ENCODE measurements at places on chromosomes 6 and 20.

DNA sequence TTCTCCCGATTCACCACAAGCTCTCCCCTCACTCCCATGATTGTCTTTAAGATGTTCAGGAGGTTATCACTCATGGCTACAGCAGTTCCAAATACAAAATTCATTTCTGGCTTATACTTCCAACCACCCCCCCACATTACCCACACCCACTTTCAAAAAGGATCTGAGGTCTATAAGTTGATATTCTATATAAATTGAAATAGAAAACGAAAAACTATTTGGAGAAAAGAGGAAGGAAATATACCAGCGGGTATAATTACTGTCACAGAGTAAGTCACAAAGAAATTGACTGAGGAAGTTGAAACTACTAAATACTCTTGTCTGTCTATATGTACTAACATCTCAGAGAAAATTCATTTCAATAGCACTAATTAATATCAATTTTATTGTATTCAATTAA is 112.7 kb upstream of the TNFAIP3 start:
- DNase-seq: no peak

DNA sequence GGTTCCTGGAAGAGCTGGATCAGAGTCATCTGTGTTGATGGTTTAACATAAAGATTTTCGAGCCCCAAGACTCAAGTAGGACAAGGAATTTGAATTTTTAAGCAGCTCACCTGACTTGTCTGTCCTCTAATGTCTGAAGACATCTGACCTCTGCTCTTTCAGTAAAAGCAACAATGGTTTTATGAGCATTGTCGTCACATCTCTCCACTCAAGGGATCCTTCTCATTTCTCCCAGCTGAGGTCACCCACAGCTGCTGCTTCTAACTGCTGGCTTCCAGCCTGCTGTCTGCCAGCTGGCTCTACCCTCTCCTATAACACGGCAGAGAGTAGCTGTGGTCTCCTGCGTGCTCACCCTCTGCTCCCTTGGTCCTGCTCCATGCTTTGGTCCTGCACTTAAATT is 24.7 kb upstream of the HDAC2 start:
- DNase-seq: no peak

DNA sequence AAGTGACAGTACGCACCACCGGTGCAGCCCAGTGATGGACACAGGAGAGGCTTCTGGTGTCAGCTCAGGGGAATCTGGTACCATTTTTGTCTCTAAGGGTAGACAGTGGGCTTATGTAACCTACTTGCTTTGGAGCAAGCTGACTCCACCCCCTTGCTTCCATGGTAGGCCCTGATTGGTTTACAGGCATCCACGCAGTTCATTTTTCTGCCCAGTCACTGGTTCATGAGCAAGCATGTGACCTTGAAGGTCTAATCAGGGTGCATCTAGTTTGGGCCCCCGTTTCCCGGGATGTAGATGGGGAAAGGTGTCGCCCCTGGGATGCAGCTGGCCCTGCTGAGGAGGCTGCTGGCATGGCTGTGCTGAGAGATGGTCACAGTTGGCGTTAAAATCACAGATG is 244.8 kb upstream of the KCNG1 start:
- no peak for DNase-seq

DNA sequence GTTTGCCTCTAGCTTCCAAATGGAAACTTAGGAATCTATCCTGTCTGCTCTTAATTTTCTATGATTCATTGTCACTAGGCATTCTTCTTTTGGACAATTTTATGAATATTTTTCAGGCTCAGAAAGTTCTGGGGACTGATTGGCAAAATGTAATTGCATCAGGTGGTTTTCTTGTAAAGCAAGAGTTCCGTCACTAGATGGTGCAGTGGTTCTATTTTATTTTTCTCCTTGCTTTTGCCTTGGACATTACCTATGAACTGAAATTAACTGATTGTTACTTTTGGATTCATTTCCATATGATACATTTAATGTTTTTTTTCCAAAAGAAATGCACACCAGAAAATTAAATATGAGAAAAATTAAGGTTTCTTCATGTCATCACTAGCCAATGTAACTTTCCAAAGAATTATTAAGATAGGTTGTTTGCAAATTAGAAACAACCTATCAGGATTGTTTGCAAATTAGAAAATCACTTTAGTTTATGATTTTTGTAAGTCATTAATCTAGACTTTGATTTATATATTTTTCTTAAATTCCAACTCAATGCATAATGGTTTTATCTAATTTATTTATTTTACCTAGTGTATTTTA is 48.0 kb downstream of the TMEM170B start:
- DNase-seq: no peak

GRCh38 chr6:110693296-110693695 is 122.0 kb downstream of the CDK19 start:
- no peak for DNase-seq

GRCh38 chr6:41940759-41941279 is 789 bp downstream of the CCND3 start:
- peak; percentile 77 for DNase-seq

- DNase-seq: no peak
These were observed 234.7 kb upstream of the SULF2 start for GRCh38 chr20:48019940-48020339.

- DNase-seq: no peak
These were observed 16.3 kb downstream of the NOX3 start for GRCh38 chr6:155439376-155439775.

- DNase-seq: no peak
These were observed 29.9 kb downstream of the AAR2 start for GRCh38 chr20:36266189-36266588.

DNA sequence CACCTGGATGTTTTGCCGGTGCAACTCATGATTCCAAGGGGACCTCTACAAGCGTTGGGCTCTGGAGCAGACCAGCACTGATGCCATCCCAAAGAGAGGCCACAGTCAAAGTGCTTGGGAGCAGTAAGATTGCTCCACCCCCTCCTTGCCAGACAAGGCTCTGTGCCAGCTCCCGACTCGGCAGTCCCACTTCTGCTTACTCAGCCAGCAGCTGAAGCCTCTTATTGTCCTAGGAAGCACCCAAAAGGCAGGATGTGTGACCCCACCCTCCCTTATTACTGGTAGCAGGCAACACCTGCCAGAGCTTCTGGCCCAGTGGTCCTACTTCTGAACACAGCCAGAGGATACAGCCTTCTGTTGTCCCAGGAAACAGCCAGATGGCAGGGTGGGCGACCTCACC is 614.2 kb downstream of the TENT5A start:
- DNase-seq: no peak

GRCh38 chr6:108948181-108948661 is 100.0 kb downstream of the ARMC2 start:
- no peak for DNase-seq

DNA sequence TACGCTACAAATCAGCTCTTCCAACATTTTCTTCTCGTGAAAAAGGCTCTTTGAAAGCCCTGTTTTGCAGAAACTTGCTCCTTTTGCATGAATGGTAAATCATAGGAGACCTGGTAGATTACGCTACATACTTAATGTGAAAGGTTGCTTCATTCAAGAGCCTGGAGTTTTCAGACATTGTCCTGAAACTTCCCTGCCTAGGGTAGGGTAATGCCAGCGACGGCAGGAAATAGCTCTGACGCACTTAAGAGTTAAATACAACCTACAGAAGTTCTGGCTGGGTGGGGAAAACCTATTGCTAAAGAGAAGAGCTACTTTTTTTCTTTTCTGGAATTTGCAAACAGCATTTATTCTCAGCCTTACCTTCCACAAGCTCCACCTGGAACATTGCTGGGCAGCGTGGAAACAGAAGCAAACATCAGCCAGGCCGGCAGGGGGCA is 144.5 kb downstream of the LPA start:
- DNase-seq: no peak

DNA sequence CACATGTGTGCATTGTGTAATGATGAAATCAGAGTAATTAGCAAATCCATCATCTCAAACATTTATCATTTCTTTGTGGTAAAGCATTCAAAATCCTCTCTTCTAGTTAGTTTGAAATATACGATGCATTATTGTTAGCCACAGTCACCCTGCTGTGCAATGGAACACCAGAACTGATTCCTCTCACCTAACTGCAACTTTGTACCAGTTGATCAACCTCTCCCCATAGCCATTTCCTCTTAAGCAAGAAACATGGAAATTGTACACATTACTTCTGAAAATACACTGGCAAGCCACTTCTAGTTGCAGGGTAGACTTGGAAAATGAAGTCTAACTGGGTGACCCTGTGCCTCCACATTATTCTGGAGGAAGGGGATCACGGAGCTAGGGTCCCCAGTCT is 58.1 kb upstream of the ESR1 start:
- no peak for DNase-seq

- DNase-seq: no peak
These were observed 21.6 kb downstream of the MGME1 start for GRCh38 chr20:17990278-17990972.

- DNase-seq: no peak
These were observed 82.1 kb downstream of the SLC23A2 start for GRCh38 chr20:4919047-4919704.

- DNase-seq: no peak
These were observed 42.1 kb downstream of the MDN1 start for GRCh38 chr6:89777455-89777854.

- DNase-seq: no peak
These were observed 283.6 kb downstream of the CDKAL1 start for GRCh38 chr6:20817806-20818320.

GRCh38 chr6:37731888-37732287 is 34.2 kb upstream of the MDGA1 start:
- DNase-seq: peak; percentile 36

DNA sequence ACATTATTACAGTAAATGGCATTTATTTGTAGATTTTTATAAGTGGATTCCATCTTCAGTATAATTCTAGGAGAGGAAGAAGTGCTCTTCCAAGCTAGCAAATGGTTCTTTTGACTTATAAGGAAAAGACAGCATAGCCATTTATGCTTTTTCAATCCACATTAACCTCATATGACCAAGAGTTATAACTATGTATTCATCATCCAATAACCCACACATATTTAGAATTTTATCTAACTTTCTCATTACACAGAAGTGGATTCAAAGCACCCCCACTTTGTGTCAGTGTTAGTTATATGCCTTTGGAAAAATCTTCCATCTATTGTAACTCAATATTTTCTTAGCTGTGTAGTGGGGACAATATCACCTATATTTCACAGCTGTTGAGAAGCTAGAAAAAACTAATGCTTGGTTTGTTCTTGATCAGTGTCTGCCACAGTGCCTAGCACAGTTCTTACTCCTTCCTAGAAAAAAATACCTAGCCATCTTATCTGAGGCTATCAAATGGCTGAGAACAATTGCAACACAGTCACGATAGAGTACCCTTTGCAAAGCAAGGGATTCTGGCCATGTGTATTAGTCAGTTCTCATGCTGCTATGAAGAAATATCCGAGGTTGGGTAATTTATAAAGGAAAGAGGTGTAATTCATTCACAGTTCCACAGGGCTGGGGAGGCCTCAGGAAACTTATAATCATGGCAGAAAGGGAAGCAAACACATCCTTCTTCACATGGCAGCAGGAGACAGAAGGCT is 986.3 kb downstream of the TFAP2A start:
- DNase-seq: no peak

GRCh38 chr6:12709556-12710232 is 6.9 kb upstream of the PHACTR1 start:
- DNase-seq: no peak

GRCh38 chr6:166408936-166409755 is 26.4 kb upstream of the MPC1 start:
- DNase-seq: no peak

DNA sequence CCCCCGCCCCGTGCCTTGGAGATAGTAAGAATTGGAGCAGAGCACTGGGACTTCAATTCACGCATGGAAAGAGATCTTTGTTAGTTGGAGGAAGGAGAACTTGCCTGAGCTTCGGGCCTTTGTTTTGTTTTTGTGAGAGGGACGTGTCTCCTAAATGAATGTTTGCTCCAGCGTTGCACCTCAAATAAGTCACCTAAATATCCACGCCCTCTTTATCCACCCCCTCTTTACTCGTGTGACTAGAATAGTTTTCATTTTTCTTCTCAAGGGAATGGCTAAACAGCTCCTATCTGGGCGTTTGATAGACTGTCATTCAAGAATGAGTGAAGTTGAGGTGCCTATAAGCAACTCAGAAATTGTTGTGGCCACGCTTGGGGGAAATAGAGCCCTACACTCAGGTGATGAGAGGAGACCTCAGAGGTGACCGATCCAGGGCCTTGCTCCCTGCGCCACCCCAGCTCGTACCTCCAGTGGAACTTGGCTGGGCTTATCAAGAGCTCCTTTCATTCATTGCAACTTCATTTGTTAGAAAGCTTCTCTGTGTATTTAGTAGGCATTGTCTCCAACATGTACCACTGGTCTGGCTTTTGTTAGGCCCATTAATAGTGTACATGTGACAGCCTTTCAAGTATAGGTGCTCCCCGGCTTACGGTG is 861 bp downstream of the PCMTD2 start:
- DNase-seq: no peak

DNA sequence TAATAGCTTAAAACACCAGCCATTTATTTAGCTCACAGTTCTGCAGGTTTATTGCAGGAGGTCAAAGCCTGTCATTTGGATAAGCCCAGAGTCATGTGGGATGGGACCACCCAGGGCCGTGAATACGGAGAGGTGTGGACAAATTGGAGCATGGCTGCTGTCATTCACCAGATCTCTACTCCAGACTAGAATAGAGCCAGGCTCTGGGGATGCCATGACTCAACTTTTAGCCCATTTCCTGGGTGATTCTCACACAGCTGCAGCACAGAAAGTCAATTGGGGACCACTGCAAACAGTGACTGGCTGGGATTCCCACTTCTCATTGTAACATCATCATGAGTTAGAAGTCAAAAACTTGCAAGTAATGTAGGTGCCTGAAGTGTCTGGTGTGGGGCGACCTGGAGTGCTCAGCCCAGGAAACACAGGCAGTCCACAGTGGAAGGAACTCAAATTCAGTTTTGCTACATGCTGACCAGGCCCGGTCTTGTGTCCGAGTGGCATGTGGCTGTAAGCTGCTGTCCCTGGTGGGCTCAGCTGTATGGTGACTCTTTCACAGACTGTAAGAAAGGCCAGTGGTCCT is 174.3 kb downstream of the SCP2D1 start:
- no peak for DNase-seq

- peak; percentile 65 for DNase-seq
These were observed 26.1 kb downstream of the BFSP1 start for GRCh38 chr20:17504898-17505635.

- DNase-seq: peak; percentile 63
These were observed 42.8 kb downstream of the HLA-DPB1 start for GRCh38 chr6:33118525-33119123.

- no peak for DNase-seq
These were observed 2.4 kb downstream of the PHF3 start for GRCh38 chr6:63637865-63638445.

Measured in activated CD4-positive, alpha-beta T cell treated with anti-CD3 and anti-CD28 coated beads, Interleukin-2, amount 10 ng/mL, durations not matched to agents 7 days and 5 days (primary cell).